ENCODE measurements at places on chromosomes 16 and 17.

DNA sequence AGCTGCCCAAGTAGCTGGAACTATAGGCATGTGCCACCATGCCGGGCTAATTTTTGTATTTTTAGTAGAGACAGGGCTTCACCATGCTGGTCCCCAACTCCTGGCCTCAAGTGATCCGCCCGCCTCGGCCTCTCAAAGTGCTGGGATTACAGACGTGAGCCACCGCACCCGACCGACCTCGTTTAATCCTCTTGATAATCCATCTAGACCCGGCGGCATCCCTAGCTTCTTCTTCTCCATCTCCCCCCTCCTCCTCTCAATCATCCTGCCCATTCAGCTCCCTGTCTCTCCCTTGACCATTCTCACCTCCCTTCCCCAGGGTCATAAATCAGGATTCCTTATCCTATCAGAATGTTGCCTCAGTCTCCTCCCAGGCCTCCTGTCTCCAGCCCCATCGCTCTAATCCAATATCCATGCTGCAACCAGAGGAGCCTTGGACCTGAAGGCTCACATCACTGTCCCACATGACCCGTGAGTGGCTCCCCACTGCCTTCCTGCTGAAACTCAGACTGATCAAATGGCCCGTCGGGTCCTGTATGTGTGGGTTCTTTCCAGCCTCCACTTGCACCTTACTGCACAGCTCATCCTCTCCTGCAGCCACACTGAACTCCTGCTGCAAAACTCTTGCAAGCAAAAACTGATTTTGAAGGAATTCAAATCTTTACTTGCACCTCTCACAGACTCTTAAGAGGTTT, 74.1 kb upstream of the CDH5 start:
- DNase-seq: no peak

DNA sequence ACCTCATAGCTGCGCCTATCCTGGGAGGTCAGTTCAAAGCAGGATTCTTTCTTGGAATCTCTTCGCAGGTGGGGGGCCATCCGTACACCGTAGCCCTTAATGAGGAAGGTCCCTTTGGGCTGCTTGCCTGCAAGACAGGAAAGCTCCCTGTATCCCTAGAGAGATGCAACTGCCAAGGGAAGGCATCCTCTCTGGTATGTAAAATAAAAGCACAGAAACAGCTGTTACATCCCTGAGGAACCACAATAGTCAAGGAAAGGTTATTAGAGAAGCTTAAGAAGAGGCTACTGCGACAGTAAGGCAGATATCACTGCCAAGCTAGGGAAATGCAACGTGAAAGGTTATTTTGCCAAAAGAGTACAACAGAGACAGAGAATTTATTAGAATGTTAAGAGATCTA, 77.2 kb downstream of the SNX11 start:
- no peak for DNase-seq

- DNase-seq: no peak
These were observed 12.2 kb upstream of the SLX4 start for GRCh38 chr16:3623642-3624041.

- DNase-seq: no peak
These were observed 29.7 kb downstream of the USP31 start for GRCh38 chr16:23119570-23119969.

- no peak for DNase-seq
These were observed 4.1 kb downstream of the ADGRG1 start for GRCh38 chr16:57632568-57632967.

All from NCI-H1092 treated with DMSO at 0.1 percent for 48 hours (cell line).